ENCODE measurements at places on chromosomes 2 and 18.

GRCh38 chr2:8414946-8415879 is 266.6 kb upstream of the ID2 start:
- DNase-seq = no peak

GRCh38 chr18:2681993-2682603 is 26.6 kb downstream of the SMCHD1 start:
- DNase-seq = no peak

- DNase-seq = no peak
These were observed 156.9 kb downstream of the UBR3 start for GRCh38 chr2:169984145-169984544.

DNA sequence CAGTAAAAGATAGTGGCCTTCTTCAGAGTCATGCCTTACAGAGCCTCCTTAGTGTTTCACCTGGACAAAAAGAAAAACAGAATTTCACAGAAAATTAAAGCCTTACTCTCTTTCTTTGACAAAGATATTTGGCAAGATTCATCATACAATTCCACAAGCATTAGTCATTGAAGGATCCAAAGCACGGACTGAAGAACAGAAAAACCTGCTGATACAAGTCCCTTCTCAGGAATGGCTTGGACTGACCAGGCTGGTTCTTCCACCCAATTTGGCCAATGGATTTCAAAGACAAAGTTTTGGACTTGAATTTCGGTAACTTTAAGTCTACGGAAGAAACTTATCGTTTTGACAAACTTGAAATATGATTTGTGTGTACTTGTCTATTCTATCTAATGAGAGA is 39.1 kb upstream of the GALNT3 start:
- no peak for DNase-seq

- DNase-seq = peak; percentile 28
These were observed 24.2 kb upstream of the CASP8 start for GRCh38 chr2:201235860-201236811.

GRCh38 chr2:20577495-20578235 is 73.2 kb downstream of the HS1BP3 start:
- DNase-seq = no peak
